ENCODE measurements at places on chromosomes 7 and 10.
A peak's percentile ranks its signal among the peaks of the same experiment; 100 is the strongest.

DNA sequence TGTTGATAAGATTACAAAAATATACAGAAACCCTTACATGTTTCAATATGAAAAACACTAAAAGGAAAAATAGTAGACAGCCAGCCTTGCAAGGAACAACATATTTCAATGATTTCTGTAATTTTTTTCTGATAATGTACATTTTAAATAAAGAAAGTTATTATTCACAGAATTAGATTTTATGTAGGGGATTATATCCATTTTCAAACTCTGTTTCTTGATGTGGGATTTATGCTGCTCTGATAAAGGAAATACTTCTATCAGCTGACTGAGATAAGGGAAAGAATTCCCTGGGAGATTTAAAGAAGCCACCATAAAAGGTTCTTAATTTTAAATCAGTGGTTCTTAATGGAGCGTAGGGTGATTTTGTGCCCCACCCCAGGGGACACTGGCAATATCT is 180.4 kb downstream of the ADAM12 start:
- no peak for DNase-seq

DNA sequence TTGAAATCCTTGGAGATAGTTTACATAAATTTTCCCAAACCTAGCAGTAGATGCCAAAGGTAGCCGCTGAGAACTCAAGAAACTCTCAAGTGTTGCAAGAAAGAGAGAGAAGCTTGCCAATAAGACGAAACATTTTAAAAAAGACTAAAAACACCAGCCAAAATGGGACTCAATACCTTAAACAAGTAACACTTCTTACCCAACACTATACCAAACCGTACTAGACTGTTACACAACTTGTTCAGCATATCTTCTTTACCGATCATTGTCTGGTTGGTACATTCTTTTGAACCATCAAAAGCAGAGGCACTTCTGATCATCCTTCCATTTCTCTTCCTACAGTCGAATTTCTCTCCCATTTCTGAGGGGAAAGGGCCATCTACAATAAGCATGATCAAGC is 4.8 kb upstream of the PTPN12 start:
- no peak for DNase-seq

DNA sequence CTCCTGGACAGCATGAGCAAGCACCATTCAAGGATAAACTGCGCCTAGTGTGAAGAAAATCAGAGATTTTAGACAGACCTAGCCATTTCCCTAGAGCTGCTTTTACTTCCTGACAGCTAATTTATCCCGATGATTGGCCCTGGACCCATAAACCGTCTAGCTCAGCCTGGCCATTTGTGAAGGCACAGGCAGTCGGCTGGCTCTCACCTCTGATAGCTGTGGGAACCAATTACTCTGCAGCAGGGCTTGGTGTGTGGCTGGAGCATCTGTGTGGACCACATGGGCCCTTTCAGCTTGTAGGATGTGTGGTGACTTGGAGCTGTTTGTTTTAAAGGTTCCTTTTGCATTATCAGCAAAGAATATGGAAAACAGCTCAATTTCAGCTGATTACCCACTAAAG is 111.1 kb upstream of the NPY start:
- DNase-seq, result no peak

DNA sequence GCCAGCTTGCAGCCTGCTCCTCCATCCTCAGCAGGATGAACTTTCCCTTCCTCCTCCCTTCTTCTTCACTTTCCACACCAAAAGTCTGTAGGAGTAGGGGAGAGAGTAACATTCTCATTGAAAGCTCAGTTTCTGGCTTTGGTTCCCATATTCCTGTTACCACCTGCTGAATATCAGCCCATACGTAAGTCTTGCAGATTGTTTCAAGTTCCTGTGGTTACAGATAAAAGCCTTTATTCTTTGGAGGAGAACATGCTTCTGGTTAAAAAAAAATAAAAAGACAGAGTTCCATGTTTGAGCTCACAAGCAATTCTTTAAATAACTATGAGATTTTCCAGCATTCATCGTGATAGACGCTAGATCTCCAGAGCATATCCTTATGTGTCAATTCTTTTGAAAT is 637.3 kb downstream of the SUGCT start:
- no peak for DNase-seq

- no peak for DNase-seq
These were observed 80.6 kb downstream of the NRCAM start for GRCh38 chr7:108375668-108376067.

DNA sequence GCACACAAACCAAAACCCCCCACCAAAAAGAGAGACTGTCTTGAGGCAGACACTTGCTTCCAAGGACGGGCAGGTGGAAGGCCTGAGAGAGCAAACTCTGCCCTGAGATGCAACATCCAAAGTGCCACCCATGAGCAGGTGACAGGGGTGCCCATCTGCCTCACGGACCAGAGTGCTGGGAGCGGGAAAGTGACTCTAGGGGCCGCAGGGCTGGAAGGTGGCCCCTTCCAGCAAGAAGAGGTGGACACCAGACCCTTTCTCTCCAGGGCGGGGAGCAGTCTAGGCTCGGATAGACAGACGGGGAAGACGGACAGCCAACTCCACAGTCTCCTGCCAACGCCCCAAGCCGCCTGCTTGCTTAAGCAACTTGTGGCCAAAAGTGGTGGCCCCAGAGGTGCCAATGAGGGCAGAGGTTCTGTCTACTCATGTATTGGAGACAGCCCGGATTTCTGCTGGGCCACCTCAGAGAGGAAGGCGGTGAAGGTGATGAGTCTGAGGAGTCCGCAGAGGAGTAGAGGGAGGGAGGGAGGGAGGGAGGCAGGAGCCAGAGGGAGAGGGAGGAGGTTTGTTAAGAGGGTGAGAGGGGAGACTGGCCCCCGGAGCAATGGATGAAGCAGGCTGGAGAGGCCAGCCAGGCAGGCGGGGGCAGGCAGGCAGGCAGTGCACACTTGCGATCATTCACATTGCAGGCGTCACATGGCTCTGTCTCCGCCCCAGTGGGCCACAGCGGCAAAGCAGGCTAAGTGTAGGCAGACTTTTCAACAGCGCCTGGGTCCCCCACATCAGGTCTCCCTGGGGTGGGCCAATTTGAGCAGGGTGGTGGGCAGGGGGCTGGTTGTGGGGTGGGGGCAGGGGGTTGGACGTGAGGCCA is 65.6 kb downstream of the SLC29A4 start:
- no peak for DNase-seq

DNA sequence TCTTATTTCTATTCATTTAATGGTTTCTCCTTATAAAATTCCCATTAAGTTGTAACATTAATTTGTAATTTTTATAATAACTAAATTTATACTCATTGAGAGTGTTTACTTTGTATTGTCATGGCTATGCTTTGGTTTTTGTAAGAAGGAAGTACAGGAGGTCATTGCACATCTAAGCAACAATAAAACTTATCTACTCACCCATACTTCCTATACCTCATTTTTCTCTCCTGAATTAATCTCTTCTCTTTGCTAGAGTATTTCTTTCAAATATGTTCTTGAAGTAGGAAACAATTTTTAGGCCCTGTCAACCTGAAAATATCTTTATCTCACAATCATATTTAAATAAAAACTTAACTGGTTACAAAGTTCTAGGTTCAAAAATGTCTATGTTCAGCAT is 95.4 kb upstream of the WDR11 start:
- DNase-seq, result no peak

DNA sequence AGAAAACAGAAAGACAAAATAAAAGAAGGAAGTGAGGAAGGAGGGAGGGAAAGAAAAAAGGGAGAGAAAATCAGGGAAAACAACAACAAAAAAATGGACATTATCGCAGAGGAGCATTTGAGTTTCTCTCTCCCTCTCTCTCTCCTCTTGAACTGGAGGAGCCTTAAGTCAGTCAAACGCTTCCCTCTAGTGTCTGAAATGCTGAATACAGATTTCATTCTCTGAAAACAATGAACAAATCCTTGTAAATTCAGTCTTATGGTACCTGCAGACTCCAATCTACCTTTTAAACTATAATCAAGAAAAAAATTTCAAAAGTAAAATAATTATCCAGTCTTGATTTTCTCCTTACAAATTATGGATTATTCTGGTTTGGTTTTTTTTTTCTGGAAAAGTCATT is 89.2 kb upstream of the PFKP start:
- peak; percentile 72 for DNase-seq

DNA sequence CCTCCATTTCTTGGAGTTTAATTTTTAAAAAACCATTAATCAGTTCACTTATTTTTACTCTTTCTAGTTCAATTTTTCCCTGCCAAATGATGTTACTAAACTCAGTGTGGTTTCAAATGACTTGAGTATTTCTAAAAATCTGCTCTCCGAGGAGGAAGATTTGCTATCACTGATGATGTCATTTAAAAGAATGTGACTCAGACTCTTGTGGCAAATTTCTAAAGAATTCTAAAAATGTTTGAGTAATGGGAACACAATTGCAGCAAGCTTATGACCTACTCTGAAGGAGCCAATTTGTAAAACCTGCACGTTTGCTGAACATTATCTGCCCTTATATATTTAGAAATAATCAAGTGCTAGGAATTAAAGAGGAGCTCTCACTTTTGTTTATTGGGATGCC is 88.6 kb downstream of the SPAG6 start:
- peak; percentile 75 for DNase-seq

GRCh38 chr7:91556956-91557650 is 292.9 kb downstream of the FZD1 start:
- DNase-seq, result peak; percentile 88

- DNase-seq, result peak; percentile 47
These were observed at the start of gene CACNB2 for GRCh38 chr10:18140149-18140956. TSS of gene CACNB2 (plus strand) at chr10:18140424.
